ENCODE measurements at places on chromosomes 13 and 19.

DNA sequence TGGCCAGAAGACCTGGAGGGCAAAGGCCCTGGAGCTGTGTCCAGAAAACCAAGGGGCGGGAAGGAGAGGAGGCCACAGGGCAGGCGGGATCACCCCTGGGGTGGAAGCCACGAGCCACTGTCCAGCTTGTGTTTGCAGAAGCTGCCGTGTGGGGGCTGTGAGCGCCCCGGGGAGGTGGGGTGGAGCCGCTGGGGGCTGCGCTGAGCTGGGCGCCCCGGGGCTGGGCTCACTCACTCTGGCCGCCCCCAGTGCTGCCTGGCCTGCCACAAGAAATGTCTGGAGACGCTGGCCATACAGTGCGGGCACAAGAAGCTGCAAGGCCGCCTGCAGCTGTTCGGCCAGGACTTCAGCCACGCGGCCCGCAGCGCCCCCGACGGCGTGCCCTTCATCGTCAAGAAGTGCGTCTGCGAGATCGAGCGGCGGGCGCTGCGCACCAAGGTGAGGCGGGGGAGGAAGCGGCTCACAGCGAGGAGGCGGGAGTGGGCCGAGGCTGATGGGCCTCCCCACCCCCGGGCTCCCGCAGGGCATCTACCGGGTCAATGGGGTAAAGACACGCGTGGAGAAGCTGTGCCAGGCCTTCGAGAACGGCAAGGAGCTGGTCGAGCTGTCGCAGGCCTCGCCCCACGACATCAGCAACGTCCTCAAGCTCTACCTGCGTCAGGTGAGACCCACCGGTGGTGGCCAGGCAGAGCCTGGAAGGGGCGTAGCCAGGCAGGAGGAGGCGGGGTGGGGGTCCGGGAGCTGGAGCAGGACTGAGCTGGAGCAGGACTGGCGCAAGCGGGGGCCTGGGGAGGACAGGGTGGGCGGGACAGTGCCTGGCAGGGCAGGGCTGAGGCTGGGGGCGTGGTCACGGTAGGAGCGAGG is 13.6 kb downstream of the POLR2E start:
- no peak for DNase-seq

- no peak for DNase-seq
Measured at GRCh38 chr13:76027131-76027530, 391.0 kb downstream of the LMO7 start.

DNA sequence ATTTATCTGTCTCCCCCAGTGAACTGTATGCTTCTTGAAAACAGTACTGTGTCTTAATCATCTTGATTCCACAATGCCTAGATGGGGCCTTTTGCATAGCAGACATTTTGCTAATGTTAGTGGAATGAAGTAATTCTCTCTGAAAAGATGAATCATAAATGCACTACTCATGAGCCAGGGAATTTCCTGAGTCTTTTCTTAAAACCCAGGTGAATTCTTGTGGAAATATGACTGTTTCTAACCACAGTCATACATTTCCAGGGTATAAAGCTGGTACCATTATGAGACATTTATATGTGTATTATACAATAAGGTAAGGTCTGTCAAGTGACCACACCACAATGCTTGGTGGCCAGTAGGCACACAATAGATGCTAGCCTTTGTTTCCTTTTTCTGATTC is 5.5 kb upstream of the KCTD4 start:
- DNase-seq: no peak

- no peak for DNase-seq
Measured at GRCh38 chr19:29887442-29887855, 54.6 kb upstream of the URI1 start.

DNA sequence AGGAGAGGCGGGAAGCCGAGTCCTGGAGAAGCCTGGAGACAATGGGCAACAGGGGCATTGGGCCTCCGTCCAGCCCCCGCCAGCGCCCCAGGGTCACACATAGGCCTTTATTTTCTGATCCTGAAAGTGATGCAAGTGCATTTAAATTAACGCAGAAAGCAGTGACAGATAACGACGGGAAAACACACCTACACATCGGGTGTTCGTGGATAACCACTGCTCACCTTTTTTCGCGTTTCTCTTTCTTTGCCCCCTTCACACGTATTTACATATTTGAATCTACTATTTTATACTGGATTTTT is 30.4 kb upstream of the GRTP1 start:
- DNase-seq: no peak

DNA sequence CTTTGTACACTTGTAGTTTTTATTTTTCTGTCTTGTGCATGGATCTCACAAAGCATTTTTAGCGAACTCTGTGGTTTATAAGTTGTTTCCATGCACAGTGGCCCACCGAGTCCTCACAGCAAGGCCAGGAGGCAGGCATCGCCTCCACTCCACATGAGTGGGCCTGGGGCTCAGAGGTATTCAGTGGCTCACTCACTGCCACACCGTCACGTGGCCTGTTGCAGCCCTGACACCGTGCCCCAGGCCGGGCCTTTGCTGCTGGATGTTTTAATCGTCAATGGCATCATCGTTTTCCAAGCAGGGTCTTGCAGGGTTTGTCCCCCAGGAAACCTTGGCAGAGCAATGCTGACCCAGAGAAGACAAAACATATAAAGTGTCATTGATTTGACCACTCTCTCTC is 59.8 kb downstream of the SPACA7 start:
- no peak for DNase-seq
